ENCODE measurements at places on chromosomes 13 and 19. TPM values are rescaled to one million over a fixed set of nuclear protein-coding genes. Genes with fewer than 3 reads are reported as not detected.

DNA sequence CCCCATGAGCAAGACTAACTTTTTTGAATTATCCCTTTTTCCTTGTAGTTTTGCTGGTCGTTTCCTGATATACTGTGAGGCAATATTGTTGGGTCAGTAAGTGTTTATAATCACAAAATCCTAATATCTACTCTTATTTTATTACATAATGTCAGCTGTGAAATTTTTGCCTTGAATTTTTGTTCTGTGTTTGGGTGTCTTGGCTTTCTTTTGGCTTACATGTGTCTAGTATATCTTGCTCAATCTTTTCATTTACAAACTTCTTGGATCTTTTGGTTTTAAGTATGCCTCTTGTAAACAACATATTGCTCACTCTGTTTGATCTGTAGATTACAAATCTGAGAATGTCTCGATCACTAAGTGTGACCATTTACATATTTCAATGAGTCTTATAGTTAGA lies 330.3 kb upstream of the ARGLU1 start:
- no peak for DNase-seq

DNA sequence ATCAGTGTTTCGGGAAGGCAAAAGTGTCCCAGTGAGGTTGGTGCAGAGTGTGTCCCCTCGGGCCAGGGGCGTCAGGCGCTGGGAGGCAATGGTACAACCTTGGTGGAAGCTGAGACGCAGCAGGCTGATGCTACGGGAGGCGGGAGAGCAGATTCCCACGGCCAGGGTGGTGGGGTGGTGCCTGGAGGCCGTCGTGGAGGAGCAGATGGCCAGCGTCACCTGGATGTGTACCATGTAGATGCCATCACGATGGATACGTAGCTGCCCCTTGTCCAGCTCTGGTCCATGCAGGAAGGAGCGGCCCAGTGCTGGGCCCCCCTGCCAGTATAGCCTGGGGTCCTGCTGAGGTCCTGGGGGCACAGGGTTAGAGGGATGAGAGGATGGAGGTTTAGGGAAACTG lies 4.9 kb downstream of the CD70 start:
- no peak for DNase-seq

- DNase-seq = no peak
These were observed 167.7 kb upstream of the ZNF507 start for GRCh38 chr19:32177686-32178085.

The STK24 gene
- total RNA-seq = 105 TPM

The N4BP2L1 gene
- 20.0 TPM for total RNA-seq

DNA sequence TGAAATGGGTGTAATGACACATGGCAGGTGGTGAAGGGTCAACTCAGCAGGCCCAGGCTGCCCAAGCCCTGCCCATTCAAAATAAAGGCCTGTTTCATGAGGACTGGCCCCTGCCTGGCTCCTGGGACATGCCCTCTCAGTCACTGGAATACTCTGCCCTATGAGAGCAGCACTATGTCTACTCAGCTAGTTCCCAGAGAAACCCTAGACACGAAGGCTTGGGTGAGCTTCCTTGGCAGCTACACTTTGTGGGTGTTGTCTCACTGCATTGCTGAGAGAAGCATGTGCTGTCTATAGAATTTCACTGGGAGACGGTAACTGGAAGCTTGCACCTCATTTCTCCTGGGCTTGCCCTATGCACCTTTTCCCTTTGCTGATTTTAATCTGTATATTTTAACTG lies 752.8 kb downstream of the LIG4 start:
- DNase-seq = no peak

The TEX101 gene
- not detected for total RNA-seq

The CTXN1 gene
- total RNA-seq = 114 TPM

DNA sequence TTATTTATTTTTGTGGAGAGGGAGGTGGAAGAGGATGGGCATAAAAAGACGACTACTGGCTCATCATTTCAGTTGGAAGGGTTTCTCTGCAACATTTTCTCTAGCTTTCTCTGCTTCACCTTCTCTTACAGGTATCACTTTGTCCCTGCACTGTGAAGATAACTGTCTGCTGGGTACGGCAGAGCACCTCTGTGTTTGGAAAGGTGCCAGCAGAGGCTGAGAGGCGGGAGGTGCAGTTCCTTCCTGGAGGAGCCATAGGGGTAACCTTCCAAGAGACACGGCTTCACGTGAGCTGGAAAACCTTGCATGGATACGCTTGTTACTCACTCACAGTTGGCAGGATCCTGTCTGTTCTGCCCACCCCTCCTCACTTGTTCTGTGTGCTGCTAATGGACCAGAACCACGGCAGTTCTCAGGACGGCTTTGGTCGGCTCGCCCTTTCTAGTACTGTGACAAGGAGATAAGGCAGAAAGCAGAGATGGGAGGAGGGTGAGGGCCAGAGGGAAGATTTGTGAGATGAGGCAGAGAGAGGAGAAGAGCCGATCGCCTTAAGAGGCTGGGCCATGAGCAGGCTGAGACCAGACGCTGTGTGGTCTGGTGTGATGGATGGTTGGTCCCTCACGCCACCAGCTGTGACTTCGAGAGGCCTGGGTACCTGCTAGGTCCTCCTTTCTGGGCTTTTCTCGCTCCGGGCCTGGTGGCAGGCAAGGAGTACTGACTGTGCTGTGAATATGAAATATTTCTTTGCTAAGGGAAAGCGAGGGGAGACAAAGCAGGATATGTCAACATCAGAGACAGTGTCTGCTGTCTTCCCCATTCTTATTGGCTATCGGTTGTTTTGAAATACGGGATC lies 66.8 kb downstream of the MRPL57 start:
- no peak for DNase-seq

GRCh38 chr13:61045251-61045650 lies 370.4 kb downstream of the PCDH20 start:
- no peak for DNase-seq

GRCh38 chr19:480016-480855 lies 16.1 kb upstream of the MADCAM1 start:
- peak; percentile 55 for DNase-seq

The SLC7A9 gene
- total RNA-seq = 5.4 TPM

DNA sequence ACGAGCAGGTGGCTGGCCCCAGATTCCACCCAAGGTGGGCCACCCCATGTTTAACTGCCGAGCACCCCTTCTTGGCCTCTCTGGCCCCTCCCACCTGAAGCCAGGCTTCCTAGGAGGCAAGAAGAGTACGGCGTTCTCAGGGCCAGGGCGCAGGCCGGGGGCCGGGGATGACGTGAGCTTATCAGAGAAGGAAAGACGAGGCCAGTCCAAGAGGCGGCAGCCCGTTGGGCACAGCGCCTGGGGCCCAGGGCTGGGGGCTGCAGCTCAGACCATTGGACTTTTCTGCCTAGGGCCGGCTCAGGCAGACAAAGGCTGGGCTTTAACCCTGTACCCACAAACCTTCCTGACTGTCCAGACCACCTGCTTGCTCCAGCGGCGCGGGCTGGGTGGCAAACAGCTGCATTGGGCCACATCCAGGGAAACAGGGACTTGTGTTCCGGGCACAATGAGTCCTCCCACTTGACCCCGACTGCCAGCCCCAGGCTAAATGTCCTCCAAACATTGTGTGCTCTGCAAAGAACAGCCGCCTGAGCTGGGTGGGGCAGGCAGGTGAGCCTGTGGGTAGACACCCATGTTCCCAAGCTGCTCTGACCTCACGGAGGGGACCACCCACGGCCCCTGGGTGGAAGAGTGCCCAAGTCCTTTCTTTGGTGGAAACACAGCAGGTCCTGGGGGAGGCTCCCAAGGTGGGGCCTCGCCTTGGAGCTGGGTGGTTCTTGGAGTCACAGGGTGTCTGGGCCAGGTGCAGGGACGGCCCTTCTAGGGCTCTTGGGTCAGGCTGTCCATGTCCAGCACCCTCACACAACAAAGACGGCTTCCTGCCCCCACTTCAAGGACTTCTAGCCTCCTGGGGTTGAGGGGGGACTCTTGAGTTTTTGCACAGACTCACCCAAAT lies 21.9 kb downstream of the COMP start:
- no peak for DNase-seq

GRCh38 chr19:33868076-33868735 lies 71.5 kb downstream of the KCTD15 start:
- DNase-seq = no peak

DNA sequence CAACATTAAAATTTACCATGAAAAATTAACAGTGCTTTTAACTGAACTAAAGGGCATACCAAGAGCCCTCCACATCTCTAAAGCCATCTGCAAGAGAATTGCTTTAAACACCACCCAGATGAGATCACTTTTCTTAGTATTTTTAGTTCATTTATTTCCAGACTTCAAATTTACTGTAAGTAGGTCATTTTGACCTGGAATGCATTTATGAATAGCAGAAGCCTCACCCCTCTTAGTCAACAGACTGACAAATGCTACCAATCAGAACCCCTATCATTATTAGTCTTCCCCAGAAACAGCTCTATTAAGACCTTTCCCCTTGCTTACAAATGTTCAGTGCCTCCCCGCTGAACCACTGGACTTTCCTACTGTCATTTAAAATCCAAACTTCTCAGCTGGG lies 27.3 kb downstream of the RUBCNL start:
- no peak for DNase-seq

DNA sequence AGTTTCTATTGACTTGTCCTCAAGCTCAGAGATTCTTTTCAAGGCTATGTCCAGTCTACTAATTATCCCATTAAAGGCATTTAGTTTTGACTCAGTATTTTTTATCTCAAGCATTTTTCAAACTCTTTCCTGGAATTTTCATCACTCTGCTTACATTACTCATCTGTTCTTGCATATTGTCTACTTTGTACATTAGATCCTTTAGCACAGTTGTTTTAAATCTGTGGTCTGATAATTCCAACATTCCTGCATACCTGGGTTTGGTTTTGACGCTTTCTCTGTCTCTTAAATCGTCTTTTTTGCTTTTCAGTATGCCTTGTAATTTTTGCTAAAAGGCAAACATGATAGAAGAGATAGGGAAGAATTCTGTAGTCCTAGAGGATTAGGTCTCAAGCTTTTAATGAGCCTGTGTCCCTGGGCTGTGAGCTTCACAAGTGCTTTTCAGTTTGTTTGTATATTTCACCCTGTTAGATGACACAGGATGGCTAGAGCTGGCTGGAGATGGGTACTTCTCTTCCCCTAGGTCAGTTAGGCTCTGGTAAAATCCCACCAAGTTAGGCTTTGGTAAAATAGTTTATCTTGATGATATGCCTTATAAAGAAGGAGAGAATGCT lies 46.1 kb upstream of the GPC6 start:
- no peak for DNase-seq

The DACT3 gene
- 2.6 TPM for total RNA-seq

GRCh38 chr19:33559996-33560395 lies 38.4 kb upstream of the PEPD start:
- DNase-seq = no peak

DNA sequence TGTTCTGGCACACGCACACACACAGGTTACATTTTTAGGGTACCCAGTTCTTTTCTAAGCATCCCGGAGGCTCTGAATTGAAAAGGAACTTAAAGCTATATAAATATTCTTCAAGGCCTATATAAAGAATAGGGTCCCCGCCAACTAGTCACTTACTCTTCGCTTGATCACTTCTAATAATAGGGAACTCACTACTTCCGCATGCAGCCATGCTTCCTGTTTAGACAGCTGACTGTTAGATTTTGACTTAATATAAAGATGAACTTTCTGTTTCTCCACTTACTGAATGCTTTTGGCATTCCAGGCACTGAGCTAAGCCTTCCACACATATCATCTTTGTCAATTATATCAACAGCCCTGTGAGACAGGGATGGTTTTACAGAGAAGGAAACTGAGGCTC lies 259.6 kb downstream of the TSHZ3 start:
- no peak for DNase-seq

- DNase-seq = no peak
These were observed 1.5 kb downstream of the SBNO2 start for GRCh38 chr19:1172353-1173158.

- DNase-seq = no peak
These were observed 579 bp downstream of the ZNF566 start for GRCh38 chr19:36488846-36489117.

GRCh38 chr13:110572778-110573118 lies 11.2 kb upstream of the RAB20 start:
- DNase-seq = no peak

DNA sequence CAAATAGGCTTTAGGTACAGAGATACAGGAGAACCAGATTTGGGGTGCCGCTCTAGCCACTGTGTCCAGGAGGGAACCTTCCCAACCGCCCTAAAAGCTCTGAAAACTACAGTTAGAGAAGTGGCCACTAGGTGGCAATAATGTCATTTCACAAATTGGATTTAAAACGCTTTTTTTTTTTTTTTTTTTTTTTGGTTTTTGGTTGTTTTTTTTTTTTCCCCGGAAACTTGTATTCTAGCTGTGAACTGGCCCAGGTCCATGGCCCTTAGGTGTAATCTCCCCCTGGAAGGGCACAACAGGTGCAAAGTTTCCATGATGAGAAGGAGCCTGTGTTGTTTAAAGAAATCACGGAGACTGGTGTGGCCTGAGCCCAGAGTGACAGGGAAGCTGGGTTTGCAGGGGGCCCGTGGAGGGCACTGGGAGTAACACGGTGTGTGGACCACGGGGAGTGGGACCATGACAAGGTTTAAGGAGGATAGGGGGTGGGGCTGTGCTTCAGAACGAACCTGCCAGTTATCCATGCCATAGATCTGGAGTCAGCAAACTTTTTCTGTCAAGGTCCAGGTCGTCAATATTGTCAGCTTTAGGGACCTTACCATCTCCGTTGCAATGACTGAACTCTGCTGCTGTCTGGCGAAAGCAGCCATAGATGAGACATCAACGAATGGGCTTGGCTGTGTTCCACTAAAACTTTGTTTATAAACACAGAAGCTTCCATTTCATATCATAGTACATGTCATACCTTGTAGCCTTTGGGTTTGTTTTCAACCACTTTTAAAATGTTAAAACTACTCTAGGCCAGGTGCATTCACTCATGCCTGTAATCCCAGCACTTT lies 10.1 kb downstream of the OR1I1 start:
- DNase-seq = no peak

DNA sequence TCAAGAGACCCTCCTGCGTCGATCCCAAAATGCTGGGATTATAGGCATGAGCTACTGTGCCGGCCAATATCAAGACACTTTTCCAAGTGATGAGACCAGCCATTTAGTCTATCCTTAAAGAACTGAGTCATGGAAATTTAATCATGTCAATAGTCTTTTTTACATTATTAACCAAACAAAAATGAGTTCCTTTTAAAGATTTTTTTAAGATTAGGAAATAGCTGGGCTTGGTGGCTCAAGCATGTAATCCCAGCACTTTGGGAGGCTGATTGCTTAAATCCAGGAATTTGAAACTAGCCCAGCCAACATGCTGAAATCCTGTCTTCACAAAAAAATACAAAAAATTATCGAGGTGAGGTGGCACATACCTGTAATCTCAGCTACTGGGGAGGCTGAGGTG lies 16.7 kb upstream of the ZNF564 start:
- no peak for DNase-seq

DNA sequence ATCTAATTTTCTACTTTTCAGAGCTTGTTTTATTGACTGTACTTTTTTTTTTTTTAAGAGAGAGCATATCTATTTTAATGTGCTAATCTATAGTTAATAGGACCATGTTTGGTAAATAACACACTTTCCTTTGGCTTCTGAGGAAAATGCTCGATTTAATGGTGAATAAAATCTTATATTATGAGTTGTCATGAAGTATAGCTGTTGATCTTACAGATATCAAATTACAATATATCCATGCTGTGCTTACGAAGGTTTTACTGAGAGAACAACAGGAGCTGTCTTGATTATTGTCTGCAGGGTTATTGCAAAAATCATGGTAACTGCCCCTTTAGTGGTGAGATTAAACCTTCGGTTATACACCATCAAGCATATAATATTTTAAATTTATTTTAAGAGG lies 29.6 kb downstream of the URI1 start:
- no peak for DNase-seq
